Right atrium auricular region (tissue), 2 donors: ENCODE measurements at places on chromosomes 12 and 14.

DNA sequence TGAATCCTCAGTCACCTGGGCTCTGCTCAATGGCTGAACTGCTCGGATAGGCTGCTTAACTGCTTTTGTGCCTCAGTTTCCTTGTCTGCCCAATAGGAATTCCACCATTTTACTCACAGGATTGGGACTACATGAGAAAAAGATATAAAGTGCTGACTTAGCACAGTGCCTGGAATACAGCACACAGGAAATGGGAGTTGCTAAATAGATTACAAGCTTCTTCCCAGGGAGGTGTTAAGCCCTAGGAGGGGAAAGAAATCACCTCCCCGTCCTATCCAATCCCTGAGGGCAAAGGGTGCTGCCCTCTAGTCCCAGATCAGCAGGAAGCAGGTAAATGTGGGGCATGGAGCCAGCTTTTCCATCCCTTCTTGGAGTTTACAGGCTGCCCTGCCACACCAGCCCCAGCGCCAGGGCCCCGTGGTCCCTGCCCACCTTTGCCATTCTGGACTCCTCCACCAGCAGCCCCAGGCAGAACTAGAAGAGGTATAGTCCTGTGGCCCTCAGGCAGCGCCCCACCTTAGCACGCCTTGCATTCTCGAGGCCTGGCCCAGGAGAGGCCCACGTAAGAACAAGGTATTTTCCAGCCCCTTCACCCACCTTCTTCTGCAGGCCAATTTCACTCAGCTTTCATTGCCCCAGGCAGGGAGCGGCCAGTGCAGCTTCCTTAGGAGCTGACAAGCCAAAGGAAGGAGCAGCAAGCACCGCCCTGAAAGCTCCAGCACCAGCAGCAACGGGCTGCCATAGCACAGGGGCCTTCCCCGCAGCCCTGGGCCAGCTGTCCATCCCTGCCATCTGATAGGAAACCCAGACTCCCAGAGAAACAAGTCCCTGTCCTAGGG is 28.8 kb upstream of the RPLP0 start:
- DNase-seq, result no peak

- DNase-seq, result no peak
Measured at GRCh38 chr14:87686746-87687145, 306.2 kb downstream of the GALC start.

DNA sequence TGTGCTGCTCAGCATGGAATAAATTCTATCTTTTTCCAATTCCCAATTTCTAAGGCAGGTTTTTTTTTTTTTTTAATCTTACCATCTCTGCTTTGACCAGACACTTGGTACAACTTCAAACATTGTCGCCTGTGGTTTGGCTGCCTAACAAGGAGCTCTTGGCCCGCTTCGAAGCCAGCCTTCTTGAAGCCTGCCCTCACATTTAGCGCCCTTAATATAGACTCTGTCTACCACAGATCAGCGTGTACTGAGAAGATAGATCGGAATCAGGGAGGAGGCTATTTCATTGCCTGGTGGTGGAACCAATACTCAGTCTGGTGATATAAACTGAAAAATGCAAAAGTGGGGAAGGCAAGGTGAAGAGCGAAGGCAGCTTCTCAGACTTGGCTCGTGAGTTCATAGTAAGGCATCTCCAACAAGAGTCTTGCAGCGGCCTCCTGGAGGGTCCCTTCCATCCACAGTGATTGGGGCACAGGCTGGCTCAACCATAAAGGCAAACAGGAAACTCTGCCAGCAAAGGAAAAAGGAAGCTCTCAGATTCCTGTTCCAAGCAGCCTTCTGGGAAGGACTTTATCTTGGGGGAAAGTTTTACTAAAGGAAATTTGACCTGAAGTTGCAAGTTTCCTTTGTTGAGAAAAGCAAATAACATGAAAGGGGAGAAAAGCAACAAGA is 103.2 kb upstream of the BCL2L14 start:
- DNase-seq, result no peak

DNA sequence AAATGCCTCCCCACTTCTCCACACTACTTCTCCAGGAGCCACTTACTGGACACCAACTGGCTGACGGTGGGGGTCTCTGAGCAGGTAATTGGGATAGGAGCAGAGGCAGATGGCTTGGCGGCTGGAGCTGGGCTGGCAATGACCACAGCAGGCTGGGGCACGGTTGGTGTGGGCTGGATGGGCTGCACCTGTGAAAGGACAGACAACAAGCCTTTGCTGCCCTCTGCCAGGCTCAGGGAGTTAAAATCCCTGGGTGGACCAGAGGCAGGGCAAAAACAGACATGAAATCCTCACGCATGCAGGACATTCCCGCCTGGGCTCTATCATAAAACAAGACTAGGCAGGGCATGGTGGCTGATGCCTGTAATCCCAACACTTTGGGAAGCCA is 19.3 kb upstream of the TFCP2 start:
- DNase-seq, result no peak

DNA sequence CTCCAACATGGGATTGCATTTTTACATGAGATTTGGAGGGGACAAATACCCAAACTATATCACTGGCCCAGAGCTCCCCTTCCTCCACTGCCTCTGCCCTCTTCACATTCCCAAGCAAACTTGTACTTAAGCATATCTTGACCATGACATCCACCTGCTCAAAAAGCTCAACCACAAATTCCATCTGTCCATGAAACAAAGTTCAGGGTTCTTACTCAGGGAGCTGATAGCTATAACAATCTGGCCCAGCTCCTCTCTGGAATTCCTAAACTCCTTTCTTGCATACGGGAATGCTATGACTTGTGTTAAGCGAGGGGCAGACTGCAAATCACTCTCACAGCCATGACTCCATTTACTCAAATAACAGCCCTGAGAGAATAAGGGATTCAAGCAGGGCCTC is 152.1 kb downstream of the GALC start:
- DNase-seq, result no peak

DNA sequence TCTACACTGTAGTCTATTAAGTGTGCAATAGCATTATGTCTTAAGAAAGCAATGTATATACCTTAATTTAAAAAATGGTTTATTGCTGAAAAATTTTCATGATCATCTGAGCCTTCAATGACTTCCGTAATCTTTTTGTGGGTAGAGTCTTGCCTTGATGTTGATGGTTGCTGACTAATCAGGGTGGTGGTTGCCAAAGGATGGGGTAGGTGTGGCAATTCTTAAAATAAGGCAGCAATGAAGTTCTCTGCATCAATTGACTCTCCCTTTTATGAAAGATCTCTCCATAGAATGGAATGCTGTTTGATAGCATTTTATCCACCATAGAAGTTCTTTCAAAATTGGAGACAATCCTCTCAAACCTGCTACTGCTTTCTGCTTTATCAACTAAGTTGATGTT is 41.1 kb downstream of the BBS10 start:
- DNase-seq, result no peak

DNA sequence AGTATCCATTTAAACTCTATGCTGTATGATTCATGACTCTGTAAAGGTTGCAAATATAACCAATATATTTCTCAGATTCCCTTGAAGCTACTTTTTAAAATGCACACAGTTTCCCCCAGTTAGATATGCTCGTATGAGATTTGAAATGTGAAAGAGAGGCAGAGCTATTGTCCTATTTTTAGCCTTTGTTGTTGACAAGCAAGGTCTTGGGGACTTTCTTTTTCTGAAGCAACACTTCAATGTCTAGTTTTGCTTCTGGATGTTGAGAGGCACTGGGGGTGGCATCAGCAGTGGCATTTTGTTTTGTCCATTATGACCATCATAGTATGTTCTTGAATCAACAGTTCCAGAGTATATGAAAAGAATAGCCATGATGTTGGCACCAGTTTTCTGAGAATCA is 63.4 kb downstream of the ASCL1 start:
- no peak for DNase-seq

GRCh38 chr14:34340025-34340625 is 121.9 kb downstream of the SPTSSA start:
- DNase-seq, result no peak

GRCh38 chr12:107622001-107622400 is 63.6 kb upstream of the PWP1 start:
- no peak for DNase-seq

DNA sequence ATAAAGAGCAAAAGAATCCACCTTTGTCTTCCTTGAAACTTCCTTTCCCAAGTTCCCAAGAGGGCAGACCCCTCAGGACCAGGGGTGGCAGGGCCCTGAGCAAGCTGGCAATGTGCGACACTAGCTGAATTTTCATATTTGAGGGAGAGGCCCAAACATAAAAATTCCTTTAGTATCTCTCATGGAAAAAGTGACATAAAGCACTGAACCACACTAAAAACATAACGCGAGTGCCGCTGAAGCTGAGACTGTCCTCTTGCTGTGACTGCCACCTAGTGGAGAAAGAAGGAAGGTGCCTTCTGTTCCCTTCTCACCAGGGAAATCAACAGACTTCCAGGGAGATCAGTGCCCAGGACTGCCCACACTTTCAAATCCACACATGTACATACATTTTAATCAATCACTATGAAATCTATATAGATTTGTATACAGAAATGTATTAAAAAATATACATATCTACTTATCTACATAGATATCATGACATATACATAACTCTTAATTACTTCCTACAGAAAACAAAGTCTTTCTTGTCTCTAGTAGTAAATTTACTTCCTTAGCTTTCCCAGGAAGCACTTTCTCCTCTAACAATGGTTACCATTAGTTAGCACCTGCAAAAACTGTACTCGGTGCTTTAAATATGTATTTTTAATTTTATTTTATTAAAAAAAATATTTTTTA is 53.8 kb downstream of the SSH1 start:
- DNase-seq, result peak; percentile 94

DNA sequence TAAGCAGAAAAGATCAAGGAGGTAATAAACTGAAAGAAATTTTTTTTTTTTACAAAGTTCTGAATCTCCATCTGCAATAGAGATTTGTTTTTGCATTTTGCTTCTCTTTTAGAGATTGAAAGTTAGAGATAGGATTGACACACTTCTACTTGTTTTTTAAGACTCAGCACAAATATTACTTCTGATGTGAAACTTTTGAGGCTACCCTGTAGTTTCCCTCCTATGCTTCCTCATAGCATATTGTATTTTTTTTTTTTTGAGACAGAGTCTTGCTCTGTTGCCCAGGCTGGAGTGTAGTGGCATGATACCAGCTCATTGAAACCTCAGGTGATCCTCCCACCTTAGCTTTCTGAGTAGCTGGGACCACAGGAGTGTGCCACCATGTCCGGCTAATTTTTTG is 32.1 kb upstream of the SGPP1 start:
- no peak for DNase-seq

DNA sequence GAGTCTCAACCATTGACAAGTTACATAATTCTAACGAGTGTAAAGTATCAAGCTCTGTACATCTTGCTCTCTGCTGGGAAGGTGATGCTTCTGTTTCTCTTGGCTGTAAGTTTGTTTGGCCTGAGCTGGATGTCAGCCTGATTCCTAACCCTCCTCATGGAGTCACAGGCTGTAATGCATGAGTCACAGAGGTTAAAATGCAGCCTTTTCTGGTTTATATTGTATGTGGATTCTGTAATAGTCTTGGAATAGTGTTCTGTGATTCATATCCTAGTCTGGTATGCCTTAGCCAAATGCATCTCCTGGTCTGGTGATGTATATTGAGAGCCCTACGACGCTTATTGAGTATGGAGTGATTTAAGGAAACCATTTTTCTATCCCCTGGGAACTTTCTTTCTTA is 104.5 kb upstream of the FRMD6 start:
- peak; percentile 59 for DNase-seq

DNA sequence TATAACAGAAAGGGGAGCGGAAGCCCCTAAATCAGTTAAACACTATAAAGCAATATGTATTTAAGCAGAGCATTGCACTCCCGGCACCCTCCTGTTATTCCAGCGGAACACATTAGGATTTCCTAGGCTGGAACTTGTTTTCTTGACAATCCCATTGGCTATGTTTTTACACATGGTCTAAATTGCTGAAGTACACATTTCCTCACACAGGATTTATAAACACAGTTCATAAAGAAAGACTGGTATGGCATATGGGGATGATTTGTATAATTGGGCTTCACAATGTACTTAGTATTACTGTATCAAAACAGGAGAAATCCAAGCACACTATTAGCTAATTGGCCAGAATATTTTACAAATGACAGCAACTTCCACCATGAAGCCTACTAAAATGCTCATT is 23.3 kb downstream of the PAX9 start:
- no peak for DNase-seq

DNA sequence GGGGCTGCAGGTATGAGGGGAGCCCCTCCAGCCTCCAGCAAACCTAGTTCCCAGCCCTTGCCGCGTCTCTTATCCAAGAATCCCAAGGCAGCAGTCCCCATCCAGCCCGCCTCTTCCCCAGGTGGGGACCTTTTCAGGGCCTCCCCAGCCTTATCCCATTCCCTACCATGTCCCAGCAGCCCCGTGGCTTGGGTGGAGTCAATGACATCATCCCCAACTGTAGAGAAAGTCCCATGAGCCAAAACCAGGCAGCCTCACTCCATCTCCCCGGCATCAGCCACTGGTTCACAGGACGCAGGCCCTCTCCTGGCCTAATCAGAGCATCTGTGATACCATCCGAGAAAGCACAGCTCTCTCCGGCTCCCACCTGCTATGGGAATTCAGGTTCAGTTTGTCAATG is 131.0 kb downstream of the NCOR2 start:
- DNase-seq, result no peak

GRCh38 chr12:7241404-7242005 is 52.0 kb downstream of the PEX5 start:
- DNase-seq, result no peak

GRCh38 chr12:116698116-116698515 is 39.8 kb downstream of the SPRING1 start:
- DNase-seq, result no peak

DNA sequence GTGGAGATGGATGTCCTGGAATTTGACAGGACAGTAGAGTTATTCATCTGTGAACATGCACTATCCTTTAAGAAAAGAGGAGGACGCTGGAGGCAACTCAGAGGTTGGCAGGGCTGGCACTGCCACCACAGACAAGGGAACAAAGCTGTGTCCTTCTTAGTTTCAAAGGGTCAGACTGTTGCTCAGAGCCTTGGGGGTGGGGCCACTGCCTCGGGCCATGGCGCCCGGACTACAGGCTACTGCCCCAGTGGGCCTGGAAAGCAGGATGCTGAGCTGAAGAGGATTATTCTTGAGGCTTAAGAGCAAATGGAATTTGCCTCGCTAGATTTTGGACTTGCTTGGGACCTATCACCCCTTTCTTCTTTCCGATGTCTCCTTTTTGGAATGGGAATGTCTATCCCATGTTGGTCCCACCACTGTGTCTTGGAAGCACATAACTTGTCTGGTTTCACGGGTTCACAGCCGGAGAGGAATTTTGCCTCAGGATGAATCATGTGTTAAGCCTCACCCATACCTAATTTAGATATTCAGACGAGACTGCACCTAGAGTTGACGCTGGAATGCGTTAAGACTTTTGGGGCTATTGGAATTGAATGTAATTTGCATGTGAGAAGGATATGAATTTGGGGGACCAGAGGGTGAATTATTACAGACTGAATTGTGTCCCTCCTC is 114.8 kb upstream of the RFLNA start:
- no peak for DNase-seq

- peak; percentile 78 for DNase-seq
Measured at GRCh38 chr12:47949441-47950341, 13.7 kb upstream of the TMEM106C start.

DNA sequence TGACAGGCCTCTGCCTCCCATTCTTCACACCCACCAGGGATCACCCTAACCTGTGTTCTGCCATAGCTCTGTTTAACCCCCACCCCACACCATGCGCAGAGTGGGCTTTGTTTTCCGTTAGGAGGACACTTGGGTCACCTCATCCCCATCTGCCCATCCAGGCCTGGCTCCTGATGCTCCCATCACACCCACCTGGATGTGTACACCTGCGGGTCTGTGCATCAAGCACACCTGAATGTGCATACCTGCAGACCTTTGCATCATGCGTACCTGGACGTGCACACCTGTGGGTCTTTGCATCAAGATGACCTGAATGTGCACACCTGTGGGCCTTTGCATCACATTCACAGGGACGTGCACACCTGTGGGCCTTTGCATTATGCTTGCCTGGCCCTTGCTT is 835.8 kb upstream of the TMEM132C start:
- no peak for DNase-seq
